HS-5 (cell line): ENCODE measurements at places on chromosomes 16 and 17.
A peak's percentile ranks its signal among the peaks of the same experiment; 100 is the strongest.

DNA sequence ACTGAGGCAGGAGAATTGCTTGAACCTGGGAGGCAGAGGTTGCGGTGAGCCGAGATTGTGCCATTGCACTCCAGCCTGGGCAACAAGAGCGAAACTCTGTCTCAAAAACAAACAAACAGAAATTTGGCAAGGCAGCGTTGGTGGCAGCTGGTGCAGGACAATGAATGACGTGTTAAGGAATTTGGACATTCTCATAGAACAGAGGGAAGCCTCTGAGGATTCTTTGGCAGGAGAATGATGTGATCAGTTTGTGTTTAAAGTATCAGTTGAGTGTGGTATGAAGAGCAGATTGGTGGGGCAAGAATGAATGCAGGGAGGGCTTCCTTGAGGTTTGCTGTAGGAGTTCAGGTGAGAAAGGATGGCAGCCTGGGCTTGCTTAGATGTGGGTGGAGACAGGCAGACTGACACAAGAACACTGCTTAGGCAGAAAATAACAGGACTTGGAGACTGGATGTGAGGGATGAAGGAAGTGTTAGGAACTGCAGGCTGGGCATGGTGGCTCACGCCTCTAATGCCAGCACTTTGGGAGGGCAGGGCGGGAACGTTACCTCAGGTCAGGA lies 4.8 kb downstream of the CYB5D2 start:
- no peak for DNase-seq

DNA sequence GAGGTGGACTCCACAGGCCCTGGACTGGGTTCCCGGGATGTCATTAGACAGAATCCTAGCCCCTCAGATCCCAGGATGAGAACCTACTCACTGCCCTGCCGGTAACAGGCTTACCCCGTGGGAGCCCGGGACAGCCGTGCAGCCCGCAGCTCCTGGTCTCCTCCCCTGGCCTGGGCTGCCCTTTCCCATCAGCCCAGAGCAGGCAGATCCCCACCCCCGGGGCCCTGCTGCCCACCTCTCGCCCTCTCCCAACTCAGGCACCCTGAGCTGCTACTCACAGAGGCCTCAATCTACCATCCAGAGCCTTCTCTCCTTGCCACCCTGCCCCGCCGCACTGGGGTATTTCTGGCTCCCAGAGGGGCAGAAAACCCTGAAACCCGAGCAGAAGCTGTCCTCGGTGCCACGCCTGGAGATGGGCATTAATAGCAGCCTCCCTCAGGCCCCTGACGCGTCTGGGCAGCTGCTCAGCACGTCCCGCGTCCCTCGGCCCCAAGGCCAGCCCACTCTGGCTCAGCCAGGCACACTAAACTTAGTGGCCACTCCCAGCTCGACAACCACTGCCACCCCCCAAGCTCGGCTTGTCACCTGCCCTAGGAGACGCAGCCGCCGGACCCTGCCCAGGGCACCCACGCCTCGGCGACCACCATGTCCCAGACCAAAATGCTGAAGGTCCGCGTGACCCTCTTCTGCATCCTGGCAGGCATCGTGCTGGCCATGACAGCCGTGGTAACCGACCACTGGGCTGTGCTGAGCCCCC lies at the start of gene CACNG1:
Gene CACNG1, plus strand, starts transcription at position 539 of the 757 bp plus-strand sequence. Its CDS starts 107 bp downstream, at position 646.
- DNase-seq = no peak

GRCh38 chr17:54408731-54409130 lies 491.9 kb upstream of the TOM1L1 start:
- DNase-seq = no peak

DNA sequence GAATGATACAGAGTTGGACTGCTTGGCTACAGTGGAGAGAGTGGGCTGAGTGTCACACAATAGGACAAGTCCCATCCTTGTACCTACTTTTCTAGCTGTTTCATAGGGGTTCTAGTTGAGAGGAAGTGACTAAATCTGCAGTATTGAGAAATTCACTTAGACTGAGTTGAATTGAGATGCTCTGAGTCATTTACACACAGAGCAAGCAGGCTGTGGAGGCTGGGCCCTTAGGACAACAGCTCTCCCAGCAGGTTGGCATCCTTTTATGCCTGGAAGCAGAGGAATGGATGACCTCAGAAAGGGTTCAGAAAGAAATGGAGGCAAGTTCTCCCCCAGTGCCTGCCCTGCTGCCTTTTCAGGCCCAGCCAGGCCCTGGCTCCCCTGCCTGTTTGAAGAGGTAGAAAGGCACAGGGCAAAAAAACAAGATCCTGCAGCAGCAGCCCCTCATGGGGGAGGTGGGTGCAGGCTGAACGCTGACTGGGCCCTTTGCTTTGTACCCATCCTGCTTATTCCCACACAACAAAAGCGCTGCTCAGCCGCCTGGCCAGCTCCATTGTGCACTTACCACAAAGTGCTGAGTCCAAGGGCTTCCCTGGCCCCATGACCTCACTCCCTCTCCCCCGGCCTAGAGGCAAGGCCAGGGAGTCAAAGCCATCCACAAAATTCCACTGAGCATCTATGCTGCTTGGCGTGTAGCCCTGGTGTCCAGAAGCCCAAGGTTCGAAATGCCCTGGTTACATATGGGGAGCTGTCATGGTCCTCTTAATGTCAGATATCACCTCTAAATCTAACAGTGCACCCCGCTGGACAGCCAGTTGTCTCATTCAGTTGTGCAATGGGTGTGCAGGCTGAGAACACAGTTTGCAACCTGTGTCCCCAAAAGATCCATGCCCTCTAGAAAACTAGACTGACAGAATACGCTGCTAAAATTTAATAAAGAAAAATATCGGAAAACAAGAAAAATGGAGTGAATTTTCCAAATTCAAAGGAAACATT lies 5.4 kb upstream of the CRYBA1 start:
- DNase-seq = peak; percentile 86

- no peak for DNase-seq
Observed at GRCh38 chr17:80545499-80545826, 825 bp downstream of the RPTOR start.

DNA sequence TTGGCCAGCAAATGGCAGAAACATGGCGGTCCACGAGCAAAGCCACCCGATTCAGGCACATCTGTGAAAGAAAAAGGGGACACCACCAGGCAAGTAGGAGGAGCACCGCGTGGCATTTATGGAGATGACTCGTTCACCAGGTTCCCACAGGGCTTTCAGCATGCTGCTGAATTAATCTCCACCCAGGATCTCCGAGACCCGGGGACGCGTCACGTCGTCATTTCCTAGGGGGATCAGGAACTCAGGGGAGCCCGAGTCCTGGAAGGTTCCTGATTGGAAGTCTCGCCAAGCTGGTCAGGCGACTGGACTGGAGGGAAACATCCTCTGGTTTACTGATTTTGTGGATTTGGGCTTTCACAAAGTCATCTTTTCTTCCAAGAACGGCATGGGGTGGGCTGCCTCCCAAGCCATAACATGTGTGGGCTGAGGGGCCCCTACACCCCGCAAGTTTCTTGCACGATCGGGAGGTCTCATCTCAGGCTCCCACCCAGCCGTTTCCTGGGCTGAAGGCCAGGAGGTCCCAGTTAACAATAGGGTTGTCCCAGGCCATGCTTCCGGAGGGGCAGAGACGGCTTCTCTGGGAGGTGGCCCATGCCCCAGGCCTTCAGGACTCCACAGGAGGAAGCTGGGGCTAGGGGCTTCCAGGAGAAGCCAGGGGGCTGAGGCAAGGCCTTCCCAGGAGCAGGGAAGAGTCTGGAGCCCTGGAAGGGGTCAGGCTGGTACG lies 645 bp downstream of the DNAH17 start:
- DNase-seq = no peak

DNA sequence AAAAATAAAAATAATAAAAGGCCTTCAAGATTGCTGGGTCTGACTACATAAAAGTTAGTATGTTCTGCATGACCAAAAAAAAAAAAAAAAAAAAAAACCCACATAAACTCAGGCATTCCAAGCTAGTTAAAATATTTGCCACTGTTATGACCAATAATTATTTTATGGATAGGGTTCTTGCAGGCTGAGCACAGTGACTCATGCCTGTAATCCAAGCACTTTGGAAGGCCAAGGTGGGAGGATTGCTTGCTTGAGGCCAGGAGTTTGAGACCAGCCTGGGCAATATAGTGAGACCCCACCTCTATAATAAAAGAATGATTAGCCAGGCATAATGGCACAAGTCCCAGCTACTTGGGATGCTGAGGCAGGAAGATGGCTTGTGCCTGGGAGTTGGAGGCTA lies 8.1 kb downstream of the SCNN1B start:
- DNase-seq = no peak

DNA sequence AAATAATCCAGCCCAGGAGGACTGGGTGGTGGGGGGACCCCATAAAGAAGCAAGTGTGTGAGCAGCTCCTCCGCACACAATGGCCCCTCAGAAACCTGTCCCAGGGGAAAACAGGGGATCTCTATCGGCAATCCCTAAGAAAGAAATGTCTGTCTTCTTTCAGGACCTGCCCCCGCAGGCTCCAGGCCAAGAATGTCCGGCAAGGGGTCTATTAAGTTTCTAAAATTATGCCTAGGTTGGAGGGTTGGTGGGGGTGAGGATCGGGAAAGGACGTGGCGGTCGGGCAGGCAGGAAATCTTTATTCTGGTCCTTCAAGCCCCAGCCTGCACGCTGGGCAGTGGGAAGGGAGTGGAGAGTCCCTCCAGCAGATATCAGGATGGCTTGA lies 23.4 kb upstream of the LITAF start:
- no peak for DNase-seq

DNA sequence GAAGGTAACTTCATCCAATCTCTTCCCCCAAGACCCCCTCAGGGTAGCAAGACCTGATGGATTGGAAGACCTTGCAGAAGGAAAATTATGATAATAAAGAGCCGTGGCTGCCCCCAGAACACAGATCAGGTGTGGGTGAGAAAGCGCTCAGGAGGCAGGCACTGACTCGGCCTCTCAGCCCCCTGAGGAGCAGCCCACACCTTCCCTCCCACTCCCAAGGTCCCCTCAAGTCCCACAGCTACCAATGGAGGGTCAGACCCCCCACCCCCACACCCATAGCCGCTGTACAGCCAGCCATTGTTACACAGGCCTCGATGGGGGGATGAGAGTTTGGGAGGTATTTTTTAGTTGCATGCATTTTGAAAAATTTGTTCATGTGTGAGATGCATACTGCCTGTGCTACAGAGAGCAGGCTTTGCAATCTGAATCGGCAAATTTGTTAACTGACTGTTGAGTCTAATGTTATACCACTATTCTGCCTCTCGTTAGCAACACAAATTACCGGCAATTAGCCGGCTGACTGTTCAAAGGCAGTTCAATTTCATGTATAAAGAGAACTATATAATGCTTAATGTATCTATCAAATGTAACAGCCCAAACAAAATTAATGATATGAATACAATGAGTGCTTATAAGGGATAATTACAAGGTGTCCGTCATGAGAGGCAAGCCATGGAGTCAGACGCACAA lies 211.7 kb downstream of the C16orf78 start:
- no peak for DNase-seq

- no peak for DNase-seq
Observed at GRCh38 chr17:4160294-4160859, 17.4 kb downstream of the CYB5D2 start.

DNA sequence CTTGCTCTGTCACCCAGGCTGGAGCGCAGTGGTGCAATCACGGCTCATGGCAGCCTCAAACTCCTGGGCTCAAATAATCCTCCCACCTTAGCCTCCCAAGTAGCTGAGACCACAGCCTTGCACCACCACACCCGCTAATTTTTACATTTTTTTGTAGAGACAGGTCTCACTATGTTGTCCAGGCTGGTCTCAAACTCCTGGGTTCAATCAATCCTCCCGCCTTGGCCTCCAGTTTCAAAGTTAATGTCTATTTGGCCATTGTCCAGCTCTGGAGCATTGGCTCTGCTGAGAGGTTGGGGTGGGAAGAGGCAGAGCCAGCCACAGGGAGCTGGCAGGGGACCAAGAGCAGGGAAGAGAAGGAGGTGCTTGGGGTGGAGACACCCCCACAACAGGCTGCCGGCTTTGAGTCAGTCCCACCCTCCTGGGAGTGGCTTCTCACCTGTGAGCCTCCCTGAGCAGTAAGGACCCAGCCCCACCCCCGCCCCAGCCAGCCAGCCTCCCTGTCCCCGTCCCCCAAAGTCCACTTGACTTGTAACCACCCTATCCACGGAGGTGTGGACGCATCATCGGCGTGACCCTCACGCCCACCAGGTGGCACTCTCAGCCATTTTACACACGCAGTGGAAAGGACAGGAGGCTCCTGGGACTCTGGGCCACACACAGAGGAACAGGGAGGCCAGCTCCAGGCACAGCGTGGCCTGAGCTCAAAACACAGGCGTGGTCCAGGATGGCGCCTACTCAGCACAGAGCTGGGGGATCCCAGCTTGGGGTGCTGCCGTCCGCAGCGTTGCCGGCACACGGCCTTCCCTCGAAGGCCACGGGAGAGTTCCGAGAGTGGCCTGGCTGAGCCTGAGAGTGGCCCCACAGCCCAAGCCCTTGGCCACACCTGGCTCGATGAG lies 22.8 kb upstream of the PVALEF start:
- peak; percentile 23 for DNase-seq

DNA sequence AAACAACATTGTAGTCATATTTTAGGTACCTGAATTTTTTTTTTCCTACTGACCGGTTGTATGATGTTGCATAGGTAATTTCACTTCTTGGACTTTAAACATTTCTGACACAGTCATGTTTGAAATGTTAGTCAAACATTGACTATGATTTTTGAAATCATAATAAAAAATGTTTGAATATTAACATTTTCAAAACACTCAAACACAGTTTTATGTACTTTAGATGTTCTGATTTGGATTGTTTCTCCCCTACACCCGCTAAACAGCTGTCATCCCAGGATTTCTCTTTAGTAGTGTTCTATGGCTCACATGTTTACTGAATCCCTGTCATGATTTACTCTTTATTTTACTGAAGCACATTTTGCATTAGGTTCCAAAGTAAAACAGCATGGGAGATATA lies 102.9 kb upstream of the NPEPPS start:
- DNase-seq = no peak

DNA sequence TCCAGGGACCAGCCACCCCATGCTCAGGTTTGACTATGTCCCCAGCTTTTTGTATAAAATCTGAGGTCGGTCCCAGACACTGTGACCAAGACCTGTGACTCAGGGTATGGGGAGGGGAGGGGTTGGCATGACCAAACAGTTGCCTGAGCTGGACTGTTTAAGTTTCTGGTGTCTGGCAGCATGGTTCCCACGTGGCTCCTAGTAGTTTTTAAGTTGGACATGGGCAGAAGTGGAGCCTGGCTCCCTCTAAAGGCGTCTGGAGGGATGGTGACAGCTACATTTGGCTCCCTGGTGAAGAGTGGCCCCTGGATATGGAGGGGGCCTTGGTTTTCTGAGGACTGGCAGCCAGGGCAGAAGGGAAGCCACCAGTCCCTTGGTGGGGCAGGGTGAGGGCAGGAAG lies 7.9 kb downstream of the SMCR8 start:
- no peak for DNase-seq

- DNase-seq = no peak
Observed at GRCh38 chr16:67923414-67924116, 8.1 kb downstream of the CTRL start.
